ENCODE measurements at places on chromosomes 1 and 21.

- no peak for DNase-seq
Measured at GRCh38 chr1:65904681-65905083, 112.0 kb downstream of the PDE4B start.

- DNase-seq: peak; percentile 91
Measured at GRCh38 chr1:20551945-20552727, at the start of gene FAM43B. FAM43B (plus strand) TSS chr1:20552573; CDS start chr1:20552974, 401 bp downstream.

- no peak for DNase-seq
Measured at GRCh38 chr1:22738522-22738921, 27.9 kb downstream of the EPHB2 start.

- DNase-seq: peak; percentile 51
Measured at GRCh38 chr1:161131523-161132409, 701 bp downstream of the DEDD start.

GRCh38 chr1:183956559-183957188, 80.9 kb downstream of the COLGALT2 start:
- no peak for DNase-seq

DNA sequence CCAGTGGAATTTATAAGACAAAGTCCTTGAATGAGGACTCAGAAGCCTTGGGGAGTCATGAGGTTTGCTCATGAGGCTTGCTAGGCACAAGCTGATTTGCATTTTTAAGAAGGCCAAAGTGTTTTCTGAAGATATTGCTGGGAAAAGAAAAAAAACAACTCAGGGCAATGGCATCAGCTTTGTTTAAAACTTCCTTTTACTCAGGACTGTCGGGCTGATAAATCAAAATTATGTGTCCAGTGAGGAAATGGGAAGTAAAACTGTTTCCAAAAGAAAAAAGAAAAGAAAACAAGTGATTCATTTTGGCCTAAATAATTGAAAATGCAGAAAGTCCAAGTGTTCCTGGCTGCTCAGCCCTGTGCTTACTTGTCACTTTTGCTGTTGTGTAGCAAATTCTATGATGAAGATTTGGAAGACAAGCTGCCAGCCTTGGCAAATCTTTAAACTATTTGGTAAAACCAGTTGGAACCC, 282.4 kb downstream of the HLX start:
- DNase-seq: no peak

- DNase-seq: no peak
Measured at GRCh38 chr1:211731456-211732292, 56.3 kb upstream of the NEK2 start.

DNA sequence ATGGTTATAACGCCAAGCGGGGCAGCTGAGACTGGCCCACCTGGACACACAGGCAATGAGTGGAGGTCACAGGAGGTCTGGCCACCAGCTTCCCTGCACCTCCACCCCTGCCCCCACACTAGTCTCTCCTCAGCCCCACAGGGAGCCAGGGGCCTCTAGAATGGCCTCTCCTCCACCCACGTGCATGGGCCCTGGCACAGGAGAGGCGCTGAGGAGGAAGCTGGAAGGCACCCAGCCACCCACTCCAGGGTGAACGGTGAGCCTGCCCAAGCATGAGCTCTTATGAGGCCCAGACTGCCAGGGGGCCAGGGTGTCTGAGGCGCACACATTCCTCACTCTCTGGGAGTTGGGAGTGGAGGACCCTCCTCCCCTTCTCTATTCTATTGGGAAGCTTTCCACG, 22.2 kb downstream of the LRP8 start:
- DNase-seq: no peak

GRCh38 chr1:236689713-236690569, 3.6 kb downstream of the ACTN2 start:
- peak; percentile 44 for DNase-seq

- DNase-seq: no peak
Measured at GRCh38 chr1:214569357-214570004, 18.1 kb upstream of the PTPN14 start.

- DNase-seq: no peak
Measured at GRCh38 chr1:110004583-110004982, 20.0 kb downstream of the AHCYL1 start.

DNA sequence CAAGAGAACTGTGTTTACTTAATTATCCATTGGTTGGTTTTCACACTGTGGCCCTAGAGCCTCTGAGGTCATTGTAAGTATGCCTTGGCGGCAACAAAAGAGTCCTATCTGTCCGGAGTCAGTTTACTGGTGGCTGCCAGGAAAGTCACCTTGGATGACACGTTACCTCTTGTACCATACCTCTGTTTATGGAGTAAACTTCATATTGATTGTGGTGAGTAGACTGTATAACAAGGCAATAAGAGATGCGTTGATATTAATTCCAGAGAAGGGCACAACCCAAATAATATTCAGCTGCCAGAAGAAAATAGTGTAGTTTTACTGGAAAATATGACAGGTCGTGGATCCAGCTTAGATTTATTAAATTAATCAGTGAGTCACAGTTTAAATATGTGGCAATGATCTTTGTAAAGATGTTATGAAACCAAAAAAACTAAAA, 20.4 kb upstream of the KIF14 start:
- DNase-seq: no peak

DNA sequence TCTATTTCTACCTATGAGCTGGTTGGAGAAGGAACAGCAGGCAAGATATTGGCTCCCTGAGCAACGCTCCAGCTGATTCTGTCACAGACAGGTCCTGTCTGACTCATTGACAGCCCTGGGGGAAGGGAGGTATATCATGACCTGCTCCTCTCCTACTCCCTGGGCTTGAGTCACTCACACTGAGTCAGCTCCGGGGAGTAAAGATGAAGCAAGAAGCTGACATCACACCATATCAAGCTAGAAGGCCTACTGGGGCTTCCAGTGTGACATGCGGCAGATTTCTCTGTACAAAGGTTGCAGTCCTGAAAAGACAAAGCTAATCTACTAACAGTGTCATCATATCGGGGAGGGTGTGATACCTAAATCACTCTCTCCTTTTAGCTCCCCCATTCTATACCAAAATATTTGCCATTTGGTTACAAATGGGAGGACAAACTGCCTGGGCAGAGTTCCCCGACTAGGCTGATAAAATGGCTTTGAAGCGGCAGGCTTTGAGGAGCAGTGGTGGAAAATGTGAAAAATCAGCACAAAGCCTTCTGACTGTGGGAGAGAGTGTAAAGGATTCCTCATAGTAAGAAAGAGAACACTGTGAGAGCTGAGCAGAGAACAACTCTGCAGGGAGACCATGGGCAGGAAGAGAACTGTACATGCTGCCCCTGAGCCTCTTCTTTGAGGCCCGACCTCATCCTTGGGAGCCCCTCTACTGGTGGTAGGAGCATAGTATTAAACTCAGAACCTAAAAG, 15.5 kb downstream of the PI4KB start:
- DNase-seq: no peak

- DNase-seq: no peak
Measured at GRCh38 chr1:23103001-23103889, 65.4 kb downstream of the LUZP1 start.

DNA sequence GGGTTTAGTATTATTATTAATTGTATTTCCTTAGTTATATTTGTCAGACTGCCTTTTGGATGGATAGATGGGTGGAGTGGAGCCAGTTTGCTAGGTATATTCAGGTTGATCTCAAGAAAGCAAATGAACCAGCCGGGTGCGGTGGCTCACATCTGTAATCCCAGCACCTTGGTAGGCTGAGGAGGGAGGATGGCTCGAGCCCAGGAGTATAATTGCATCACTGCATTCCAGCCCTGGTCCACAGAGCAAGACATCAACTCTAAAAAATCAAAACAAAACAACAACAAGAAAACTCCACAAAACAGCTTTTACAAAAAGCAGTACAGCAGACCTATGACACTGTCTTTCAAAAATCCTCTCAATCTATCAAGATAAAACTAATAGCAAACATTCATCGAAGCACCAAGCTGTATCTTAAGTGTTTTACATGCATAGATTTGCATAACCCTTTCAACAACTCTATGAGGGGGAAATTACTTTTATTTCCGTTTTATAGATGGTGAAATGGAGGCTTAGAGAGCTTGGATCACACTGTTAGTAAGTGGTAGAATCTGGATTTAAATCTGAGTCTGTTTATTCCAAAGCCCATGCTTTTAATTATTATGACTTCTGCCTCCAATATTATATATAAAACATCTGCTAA, 25.5 kb downstream of the KMO start:
- DNase-seq: no peak

DNA sequence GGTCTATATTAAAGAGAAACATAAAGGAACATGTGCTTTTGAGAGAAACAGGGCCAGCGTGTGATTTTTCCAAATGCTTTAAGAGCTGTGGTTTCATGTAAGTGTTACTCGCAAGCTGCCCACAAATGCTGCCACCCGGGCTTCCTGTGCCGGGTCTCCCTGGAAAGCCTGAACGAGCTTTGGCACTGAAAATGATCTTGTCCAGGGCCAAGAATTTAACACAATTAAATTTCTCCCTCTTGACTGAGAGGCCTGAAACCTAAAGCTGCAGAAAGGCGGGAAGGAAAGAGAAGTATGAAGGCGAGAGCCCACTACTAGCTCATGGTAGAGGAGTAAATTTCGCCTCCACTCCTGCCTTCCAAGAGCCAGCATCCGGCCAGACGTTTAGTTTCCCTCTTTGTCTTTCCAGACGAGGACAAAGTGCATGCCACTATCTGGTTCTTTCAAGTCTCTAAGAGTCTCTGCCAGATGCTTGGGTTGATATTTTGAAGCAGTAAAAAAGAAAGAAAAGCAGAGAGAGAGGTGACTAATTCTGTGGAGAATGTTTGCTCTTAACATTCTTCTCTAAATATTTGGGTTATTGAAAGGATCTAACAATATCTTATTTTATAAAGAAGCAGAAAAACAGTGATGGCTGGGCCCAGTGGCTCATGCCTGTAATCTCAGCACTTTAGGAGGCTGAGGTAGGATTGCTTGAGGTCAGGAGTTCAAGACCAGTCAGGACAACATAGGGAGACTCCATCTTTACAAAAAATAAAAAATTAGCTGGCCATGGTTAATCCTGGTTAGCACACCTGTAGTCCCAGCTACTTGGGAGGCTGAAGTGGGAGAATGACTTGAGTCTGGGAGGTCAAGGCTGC, 100.0 kb upstream of the HNRNPU start:
- DNase-seq: peak; percentile 52

DNA sequence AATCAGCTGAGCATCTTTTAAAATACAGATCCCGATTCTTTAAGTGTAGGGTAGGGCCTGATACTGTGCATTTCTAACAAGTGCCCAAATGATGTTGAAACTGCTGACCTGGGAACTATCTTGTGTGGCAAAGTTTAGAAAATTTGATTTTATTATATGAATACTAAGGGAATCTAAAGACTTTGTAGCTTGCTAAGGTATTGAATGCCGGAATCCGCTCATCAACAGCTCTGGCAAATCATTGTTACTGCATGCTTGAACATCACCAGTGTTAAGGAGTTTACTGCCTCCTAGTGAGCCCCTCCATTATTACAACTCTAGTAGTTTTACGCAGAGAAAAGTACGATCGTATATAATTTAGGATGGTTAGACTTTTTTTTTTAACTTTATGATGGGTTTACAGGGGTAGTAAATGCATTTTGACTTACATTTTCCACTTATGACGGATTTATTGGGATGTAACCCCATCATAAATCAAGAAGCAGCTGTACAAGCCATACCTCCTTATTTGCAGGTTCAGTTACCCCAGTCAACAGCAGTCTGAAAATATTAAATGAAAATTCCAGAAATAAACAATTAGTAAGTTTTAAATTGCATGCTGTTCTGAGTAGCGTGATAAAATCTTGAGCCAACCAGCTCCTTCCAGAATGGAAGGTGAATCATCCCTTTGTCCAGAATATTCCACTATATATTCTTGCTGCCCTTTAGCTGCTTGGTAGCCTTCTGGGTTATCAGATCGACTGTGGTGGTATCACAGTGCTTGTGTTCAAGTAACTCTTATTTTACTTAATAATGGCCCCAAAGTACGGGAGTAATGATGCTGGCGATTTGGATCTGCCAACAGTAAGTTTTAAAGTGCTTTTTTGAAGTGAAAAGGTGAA, 892 bp downstream of the TYW3 start:
- peak; percentile 90 for DNase-seq

GRCh38 chr1:15383810-15384209, 25.9 kb upstream of the EFHD2 start:
- DNase-seq: no peak

- DNase-seq: no peak
Measured at GRCh38 chr1:89351597-89352311, 12.1 kb upstream of the GBP6 start.

- no peak for DNase-seq
Measured at GRCh38 chr1:194155962-194156361, 969.5 kb upstream of the B3GALT2 start.

- DNase-seq: peak; percentile 88
Measured at GRCh38 chr21:46066591-46067331, 31.2 kb upstream of the COL6A2 start.

DNA sequence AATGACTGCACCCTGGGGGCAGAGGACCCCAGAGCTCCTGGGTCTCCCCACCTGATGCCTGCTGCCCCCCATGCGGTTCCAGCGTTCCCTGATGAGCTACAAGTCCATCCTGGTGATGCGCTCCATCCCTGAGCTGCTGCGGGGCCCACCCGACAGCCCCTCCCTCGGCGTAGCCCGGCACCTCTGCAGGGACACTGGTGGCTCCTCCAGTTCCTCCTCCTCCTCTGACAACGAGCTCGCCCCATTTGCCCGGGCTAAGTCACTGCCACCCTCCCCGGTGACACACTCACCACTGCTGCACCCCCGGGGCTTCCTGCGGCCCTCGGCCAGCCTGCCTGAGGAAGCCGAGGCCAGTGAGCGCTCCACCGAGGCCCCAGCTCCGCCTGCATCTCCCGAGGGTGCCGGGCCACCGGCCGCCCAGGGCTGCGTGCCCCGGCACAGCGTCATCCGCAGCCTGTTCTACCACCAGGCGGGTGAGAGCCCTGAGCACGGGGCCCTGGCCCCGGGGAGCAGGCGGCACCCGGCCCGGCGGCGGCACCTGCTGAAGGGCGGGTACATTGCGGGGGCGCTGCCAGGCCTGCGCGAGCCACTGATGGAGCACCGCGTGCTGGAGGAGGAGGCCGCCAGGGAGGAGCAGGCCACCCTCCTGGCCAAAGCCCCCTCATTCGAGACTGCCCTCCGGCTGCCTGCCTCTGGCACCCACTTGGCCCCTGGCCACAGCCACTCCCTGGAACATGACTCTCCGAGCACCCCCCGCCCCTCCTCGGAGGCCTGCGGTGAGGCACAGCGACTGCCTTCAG, 35.5 kb downstream of the TRIM11 start:
- DNase-seq: no peak

GRCh38 chr1:61160526-61160925, 78.2 kb downstream of the NFIA start:
- DNase-seq: no peak

DNA sequence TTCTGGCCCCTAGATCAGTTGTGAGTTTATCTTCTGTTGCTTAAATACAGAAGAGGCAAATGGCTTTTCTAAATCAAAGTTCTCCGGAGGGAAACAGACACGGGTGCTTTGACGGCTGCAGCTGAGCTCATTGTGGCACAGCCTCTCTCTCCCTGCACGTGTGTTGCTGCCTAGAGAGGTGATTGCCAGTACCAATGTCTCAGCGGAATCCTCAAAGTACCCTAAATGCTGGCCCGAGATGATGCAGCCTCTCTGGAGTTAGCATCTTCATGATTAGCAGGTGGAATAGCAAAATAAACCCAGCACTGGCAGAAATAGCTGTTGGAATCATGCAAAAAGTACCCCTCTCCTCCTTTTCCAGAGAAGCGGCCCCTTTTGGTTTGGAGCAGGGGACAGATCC, 192.2 kb downstream of the PRDM2 start:
- DNase-seq: no peak
